ENCODE measurements at places on chromosomes 1 and 21. TPM values are rescaled to one million over a fixed set of nuclear protein-coding genes. Genes with fewer than 3 reads are reported as not detected.

The DENND2D gene
- 156 TPM for total RNA-seq

The AMY1C gene
- not detected for total RNA-seq

The ADGRL2 gene
- not detected for total RNA-seq

The AMY2A gene
- total RNA-seq = not detected

- DNase-seq = no peak
These were observed 403.6 kb upstream of the CHRM3 start for GRCh38 chr1:238982736-238983135.

DNA sequence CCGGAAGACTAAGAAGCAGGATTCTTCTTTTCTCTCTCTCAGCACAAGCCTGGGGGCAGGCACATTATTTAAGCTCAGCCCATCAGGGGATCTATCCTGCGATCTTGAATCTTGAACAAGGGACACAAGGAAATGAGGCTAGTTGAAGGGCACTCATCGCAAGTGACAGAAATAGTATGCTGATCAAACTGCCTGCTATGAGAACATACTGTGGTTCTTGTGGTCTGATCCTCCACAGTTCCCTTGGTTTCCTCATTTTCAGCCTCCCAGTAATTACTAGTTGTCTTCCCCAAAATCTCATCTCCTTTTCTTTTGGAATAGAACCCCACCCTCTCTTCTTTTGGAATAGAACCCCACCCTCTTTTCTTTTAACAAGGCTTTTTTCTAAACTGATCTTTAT, 6.5 kb downstream of the ANKRD45 start:
- DNase-seq = no peak

- DNase-seq = no peak
These were observed 10.5 kb downstream of the C1orf167 start for GRCh38 chr1:11772458-11772857.

- DNase-seq = no peak
These were observed 41.3 kb downstream of the PGM1 start for GRCh38 chr1:63634471-63634870.

DNA sequence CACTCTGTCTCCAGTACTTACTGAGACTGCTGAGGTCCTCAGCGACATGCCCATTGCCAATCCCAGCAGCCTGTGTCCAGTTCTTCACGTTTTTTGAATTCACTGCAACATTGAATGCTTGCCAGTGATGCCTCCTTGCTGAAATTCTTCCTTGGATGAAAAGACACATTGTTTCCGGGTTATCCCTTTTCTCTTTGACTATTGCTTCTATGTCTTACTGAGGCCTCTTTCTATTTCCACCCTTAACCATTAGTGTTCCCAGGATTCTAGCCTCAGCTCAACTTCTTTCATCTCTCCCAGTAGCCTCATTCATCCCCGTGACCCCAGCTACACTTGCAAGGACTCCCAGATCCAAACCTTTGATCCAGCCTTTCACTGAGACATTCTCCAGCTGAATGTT, 46.5 kb upstream of the KIF26B start:
- DNase-seq = no peak
